ENCODE measurements at places on chromosomes 2 and 18.

- no peak for DNase-seq
Observed at GRCh38 chr2:211437396-211437795, 881.0 kb downstream of the CPS1 start.

DNA sequence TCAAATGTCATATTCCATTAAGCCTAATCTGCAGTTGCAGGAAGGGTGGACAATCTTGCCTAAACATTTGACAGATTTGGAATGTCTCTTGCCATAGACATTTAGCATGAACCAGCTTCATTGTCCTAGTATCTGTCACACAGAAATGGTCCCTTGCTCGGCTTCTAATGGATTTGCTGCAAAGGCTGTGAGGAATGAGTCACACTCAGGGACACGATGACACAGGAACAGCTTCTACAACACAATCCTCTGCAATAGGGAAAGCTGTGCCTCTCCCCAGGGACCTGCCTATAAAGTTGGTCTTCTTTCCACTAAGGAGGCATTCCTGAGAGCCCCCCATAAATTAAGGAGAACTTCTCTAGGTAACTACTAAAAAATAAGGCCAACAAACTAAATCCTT, 155.1 kb upstream of the L3MBTL4 start:
- DNase-seq = no peak

DNA sequence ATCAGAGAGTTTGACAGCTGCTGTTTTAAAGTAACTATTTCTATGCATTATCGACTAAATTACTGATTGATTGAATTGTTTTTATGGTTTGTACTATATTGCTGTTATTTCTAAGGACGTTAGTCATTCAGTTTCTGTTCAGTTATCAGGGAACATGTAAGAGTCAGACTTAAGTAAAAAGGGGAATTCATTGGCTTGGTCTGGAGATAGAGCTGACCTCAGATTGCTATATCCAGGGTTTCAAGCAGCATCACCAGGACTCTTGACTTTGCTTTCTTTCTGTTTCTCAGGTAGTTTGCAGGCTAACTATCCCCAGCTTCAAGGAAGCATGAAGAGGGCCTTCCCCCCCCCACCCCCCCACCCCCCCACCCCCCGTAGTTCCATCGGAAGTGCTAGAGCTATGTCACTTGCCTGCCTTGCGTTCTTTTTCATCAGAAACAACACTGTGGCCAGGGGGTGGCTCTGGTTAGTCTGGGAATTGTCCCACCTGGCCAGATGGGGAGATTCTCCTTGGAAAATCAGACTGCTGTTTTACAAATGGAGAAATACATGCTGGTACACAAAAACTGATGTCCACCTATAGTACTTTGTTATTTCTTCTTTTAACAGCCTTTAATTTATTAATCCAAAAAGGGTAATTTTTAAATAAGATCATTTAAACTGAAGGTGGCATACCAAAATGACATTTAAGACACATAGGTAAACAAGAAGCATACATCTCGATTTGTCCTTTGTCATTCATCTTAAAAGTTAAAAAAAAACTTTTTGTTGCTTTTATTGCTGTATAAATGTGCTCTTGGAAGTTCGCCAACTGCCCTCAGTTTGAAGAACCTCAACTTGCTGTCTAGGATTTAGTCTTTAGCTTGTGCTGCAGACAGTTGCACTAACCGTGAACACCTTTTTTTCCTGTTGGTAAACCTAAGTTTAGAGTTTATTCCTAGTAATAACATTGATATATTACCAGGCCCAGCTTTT, 9.4 kb downstream of the SMAD4 start:
- no peak for DNase-seq

DNA sequence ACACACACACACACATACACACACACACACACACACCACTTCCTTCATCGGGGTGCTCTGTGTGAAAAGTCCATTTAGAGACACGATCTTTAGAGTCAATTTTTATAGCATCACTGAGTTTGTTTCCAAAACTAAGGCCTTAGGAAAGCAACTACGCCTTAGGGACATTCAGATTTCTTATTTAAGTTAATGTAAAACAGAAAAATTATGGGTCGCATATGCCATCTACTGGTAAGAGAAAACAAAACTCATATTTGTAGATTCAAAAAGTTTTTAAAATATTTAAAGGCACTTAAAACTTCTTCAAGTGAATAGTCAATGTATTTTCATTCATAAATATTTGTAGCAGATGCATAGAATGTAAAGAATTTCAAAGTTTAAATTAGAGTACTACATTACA, 166.2 kb downstream of the ATAD2B start:
- DNase-seq = no peak

Measured in HuH-7.5 (cell line).